ENCODE measurements at places on chromosomes 2 and 18. TPM values are rescaled to one million over a fixed set of nuclear protein-coding genes. Genes with fewer than 3 reads are reported as not detected.

DNA sequence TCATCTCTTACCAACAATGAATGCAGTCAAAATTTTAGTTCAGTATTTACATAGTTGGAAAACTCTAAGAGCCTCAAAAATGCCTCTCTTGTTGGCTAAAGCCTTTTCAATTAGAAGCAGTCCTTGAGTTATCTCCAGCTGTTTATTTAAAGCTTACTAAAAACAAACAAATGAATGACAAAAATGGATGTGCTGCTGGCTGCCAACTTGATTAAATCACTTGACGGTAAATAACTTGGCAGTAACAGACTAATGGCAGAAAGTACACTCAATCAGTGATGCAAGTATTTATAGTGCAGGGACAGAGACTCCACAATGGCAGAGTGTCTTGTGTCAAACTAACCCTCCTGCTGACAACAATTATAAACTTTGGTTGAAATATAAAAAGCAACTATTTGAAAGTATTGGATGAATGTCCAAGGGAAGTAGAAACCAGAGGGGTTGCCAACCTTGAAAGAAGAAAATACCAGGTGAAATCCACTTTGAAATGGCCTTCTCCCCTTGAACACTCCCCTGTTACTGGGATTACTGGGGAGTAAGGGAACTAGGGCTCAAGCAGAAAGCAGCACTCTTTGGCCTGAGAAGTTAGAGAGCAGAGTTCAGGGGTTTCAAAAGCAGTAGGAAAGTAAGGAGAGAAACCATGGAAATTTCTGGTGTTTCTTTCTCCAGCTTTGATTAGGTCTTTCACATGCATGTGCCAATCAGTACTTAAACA lies 245.2 kb upstream of the SPHKAP start:
- DNase-seq: no peak

GRCh38 chr2:85648619-85649018 lies 19.4 kb downstream of the SFTPB start:
- DNase-seq: peak; percentile 41

DNA sequence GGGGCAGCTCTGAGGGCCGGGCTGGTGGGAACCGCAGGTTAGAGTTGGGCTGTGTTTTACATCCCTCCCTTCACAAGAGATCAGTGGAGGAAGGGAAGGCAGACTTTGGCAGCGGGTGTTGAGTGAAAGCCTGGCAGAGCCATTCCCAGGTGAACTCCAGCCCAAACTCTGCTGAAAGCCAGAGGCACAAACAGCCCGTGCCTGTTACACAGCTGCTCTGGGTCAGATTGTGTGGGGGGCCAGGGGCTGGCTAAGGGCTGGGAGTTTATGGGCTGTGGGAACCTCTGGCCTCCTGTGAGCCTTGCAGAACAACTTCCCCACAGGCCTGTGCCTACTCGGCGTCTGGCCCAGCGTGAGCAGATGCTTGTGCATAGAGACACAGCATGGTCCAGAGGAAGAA lies 286.8 kb downstream of the CLIP4 start:
- DNase-seq: no peak

GRCh38 chr2:192196421-192197194 lies 1.9 kb upstream of the TMEFF2 start:
- DNase-seq: no peak

DNA sequence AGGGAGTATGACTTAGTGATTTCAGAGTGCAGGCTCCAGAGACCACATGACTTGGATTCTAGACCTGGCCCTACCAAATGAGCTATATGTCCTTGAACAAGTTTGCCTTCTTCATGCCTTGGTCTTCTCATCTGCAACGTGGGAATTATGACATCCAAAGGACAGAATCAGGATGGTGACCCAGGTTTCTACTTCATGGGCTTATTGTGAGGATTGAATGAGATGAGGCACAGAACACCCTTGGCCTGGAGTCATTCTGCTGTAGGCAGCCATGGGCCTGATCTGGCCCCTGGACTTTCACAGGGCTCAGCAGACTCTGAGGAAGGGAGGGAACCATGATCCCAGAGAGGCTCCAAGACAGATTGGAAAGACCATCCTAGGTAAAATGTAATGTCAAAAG lies 85.6 kb upstream of the HAAO start:
- no peak for DNase-seq

GRCh38 chr2:104788742-104789455 lies 65.0 kb upstream of the POU3F3 start:
- DNase-seq: no peak

GRCh38 chr2:206253125-206253776 lies 21.2 kb upstream of the ZDBF2 start:
- DNase-seq: no peak

The GPR17 gene
- not detected for total RNA-seq

The MC4R gene
- not detected for total RNA-seq

The MOB4 gene
- total RNA-seq: 28.3 TPM
